ENCODE measurements at places on chromosomes 6 and 20.
A peak's percentile ranks its signal among the peaks of the same experiment; 100 is the strongest.

DNA sequence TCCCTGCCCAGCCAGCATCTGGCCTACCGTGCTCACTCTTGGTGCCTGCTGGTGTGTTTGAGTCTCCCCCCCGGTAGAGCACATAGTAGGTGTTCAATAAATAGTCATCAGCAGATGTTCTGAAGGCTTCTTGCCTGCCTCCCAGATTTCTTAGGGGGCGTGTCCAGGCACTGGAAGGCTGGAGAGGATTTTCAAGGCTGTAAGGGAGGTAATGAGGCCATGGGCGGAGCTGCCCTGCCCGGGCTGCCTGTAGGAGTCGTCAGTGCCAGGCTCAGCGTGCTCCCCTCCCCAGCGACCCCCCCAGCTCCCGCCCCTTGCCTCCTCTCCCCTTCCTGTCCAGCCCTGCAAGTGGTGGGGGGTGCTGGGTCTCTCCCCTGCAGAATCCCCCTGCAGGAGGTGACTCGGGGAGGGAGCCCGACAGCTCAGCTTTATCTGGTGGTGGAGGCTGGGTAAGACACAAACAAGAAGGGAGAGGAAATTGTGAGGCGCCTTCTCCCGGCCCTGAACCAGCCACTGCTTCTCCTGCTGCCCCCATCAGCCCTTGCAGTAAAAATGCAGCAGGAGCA lies 55.9 kb downstream of the BCAS4 start:
- DNase-seq, result no peak

- DNase-seq, result no peak
These were observed 301.1 kb upstream of the CDH4 start for GRCh38 chr20:60950974-60951373.

DNA sequence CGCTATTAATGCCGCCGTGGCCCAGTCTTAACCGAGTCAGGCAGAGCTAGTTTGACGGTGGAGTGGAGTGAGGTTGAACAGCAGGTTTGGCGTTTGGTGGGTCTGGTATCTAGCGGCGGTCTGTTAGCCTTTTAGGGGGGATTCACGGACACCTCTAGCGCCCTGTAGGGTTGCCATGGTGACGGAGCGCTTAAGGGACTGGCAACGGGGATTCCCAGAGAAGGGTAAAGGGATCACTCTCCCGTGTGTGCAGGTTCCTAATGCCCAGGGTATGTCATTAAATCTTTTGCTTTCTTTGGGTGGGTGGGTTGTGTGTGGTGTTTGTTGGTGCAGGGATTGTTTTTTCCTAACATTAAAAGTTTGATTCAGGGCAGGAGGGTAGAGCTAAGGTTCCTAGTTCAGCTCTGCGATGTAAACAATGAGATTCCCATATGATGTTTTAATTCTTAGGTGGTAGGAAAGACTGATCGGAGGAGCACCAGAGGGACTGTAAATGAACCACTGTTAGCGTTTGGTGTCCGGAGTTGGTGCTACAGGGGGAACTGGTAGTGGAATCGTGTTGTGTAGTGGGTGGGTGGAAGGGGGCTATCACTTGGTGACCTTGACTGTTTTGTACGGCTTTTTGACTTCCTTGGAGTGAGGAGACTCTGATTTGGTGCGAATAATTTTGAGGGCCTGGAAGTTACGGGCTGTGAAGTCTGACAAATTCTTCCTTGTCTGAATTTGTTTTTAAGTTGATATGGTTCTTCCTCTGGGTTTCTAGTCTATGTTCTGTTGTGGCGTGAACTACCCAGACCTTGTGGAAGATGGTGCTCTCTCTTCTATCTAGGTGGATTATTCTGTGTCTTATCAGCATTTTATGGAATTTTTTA lies 5.0 kb downstream of the BRD2 start:
- peak; percentile 51 for DNase-seq

- DNase-seq, result no peak
These were observed 46.3 kb downstream of the CYP39A1 start for GRCh38 chr6:46606338-46606737.

GRCh38 chr20:25053255-25054031 lies 4.5 kb downstream of the ACSS1 start:
- no peak for DNase-seq

- no peak for DNase-seq
These were observed 44.5 kb upstream of the RPS6KA2 start for GRCh38 chr6:166671434-166672081.

GRCh38 chr6:76852776-76853175 lies 610.5 kb downstream of the HTR1B start:
- no peak for DNase-seq

DNA sequence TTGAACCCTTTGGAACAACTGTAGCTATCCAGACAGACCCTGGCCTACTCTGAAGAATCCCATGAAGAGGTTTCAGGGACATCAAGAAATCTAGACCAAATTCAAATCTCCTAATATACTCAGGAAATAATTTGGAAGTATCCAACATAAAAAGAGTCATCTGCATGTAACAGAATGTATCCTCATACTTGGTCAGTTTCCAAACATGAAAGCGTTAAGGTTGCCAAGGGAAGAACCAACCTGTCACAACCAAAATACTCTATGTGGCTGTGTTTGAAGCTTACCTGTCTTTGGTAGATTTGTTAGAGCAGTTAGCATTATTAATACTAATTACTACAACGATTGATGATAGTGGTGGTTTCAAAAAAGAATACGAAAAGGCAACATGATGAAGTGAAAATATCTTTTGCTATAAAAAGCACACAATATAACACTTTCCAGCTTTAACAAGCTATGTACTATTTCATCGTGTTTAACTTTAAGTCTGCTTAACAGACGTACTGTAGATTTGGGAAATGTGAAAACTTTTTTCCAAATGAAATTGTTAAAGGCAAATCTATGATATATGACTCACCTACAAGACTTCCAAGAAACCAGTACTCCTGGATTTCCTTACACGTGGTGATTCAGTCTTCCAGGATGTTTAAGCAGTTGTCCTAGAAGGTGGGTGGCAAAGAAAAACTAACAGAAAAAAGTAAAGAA lies 46.6 kb upstream of the ENPP1 start:
- DNase-seq, result no peak

DNA sequence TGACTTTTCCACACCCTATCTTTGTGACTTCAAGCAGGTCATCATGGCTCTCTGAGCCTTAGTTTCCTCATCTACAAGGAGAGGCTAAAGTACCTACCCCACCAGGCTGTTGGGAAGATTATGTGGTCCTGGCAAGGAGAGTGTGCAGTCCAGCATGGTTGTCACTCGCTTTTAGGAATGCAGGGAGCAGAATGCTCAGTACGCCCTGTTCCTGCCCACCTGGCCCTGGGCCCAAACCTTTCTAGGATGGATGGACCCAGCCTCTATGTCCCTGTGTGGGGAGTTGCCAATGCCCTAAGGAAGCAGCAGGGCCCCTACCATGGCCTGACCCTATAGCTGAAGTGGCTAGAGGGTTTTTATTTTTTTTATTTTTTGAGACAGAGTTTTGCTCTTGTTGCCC lies 2.0 kb downstream of the CLPSL2 start:
- no peak for DNase-seq

- DNase-seq, result no peak
These were observed 250.2 kb upstream of the RREB1 start for GRCh38 chr6:6857528-6857927.

- DNase-seq, result no peak
These were observed 136.5 kb upstream of the NUP153 start for GRCh38 chr6:17842934-17843821.

GRCh38 chr6:53199156-53199555 lies 50.5 kb upstream of the GCM1 start:
- no peak for DNase-seq

DNA sequence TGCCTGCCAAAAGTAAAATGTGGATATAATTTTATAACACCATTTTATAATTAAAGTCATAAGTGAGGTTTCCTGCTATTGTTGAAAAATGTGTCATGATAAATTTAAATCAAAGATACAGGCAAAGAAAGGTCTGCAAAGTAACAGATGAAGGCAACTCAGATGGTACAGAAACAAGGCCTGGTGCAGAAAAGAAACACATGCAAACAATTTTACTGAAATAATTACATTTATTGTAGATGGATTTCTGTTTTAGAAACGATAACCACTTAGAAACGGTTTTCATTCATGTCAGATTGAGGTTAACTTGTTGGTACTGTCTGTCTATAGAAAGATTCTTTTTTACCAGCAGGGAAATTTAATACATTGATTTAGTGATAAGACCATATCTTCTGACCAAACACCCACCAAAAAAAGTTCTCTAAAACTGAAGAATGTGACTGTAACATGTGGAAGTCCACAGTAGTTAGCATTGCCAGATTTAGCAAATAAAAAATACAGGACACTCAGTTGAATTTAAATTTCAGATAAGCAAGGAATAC lies 105.5 kb upstream of the FERMT1 start:
- no peak for DNase-seq

DNA sequence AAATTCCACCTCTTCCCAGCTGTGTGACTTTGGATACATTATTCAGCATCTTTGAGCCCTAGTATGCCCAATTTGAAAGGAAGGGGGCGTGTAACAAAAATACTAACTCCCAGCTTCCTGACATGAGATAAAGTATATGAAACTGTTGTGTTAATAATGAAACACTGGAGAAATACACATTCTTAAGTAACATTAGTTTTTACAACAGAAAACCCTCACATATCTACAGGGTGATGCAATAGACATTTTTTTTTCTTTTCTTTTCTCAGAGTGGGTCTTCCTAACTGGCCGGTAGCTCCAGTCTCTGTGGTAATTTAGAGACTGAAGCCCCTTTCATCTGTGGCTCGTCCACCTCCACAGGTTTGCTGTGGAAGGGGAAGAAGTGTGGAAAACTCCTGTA lies 79.5 kb downstream of the CD83 start:
- DNase-seq, result no peak

DNA sequence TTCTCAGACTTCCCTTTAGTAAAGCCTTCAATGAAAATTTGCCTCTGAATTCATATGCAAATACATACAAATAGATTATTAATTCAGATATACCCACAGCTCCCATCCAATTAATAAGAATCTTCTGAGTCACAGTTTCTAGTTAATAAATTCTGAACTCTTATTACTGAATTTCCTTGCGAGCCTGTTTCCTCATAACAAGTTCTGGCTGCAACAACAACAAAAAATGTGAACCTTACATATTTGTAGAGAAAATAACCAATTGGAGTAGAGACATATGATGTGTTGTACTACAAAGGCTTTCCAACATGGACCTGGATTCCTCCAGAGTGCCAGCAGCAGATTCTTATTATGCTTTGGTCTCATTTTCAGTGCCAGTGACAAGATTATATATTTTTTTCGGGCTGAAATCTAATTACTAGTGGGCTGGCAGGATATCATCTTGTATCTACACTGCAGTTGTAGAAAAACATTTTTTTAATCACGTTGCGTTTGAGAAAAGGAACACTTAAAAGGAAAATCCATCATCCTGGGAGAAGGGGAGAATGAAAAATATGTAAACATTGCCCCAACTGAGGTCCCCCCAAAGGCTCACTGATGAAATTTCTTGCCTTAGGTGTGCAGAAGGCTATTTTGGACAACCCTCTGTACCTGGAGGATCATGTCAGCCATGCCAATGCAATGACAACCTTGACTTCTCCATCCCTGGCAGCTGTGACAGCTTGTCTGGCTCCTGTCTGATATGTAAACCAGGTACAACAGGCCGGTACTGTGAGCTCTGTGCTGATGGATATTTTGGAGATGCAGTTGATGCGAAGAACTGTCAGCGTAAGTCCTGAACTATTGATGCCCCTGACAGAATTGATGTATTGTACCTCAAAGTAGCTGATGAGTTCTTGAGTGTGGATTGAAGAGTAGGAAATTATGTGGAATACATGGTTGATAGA lies 404.6 kb downstream of the LAMA2 start:
- no peak for DNase-seq

- DNase-seq, result no peak
These were observed 90.8 kb upstream of the QKI start for GRCh38 chr6:163323705-163324104.

All from activated CD4-positive, alpha-beta T cell treated with anti-CD3 and anti-CD28 coated beads, Interleukin-2, amount 50 U/mL, for 16 hours (primary cell).